NCI-H2107 (cell line): ENCODE measurements at places on chromosomes 2 and 18.

DNA sequence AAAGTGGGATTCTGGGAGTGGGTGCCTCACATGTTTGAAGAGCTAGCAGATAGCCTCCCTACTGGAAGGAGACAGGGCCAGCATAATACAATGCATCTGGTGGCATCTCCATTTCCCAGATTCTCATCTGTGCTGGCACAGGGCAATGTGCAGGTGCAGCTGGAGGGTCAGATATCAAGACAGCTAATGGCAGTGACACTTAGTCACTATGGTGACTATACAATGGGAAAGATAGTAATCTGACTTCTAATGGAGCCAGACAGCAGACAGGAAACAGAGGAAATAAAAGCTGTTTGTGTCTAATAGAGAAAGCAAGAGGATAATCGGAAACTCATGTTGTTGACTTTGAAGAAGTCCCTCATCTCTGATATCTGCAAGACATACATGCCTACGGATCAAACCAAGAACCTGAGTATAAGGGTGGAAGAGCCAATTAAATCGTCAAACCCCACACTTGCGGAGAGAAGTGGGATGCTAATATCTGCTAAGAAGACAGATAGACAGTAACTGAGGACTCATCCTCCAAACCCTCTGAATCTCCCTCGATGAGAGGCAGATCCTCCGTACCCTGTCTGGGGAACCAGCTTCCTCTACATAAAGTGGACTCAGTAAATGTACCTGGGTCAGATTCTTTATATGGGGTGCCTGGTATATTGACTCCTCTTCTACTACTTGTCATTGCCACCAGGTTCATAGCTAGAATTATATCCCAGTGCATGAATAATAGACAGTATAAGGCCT lies 692.7 kb downstream of the SOCS6 start:
- no peak for DNase-seq

GRCh38 chr2:105409717-105410116 lies 10.9 kb upstream of the FHL2 start:
- DNase-seq, result no peak

- DNase-seq, result no peak
These were observed 64.6 kb downstream of the BMP10 start for GRCh38 chr2:68806511-68807109.

GRCh38 chr18:37694516-37694915 lies 128.9 kb upstream of the CELF4 start:
- no peak for DNase-seq

DNA sequence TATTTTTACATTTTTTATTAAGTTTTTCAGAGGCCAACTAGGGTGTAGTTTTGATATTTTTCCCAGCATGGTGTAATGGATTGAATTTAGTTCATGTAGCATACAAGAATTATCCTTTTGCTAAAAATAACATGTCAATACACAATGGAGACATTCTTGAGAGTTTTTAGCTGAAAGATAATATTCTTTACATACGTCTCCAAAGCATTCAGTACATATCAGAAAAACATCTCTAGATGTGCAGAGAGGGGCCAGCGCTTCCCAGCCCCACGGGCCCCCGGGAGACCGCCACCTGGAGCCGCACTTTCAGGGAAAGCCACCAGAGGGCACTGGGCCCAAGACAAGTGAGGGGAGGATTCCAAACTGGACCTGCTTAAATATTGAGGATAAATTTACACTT lies 499.4 kb downstream of the GALR1 start:
- peak; percentile 37 for DNase-seq
